WTC11 (cell line): ENCODE measurements at places on chromosomes 11 and 22. TPM values are rescaled to one million over a fixed set of nuclear protein-coding genes. Genes with fewer than 3 reads are reported as not detected.

Gene CHCHD10
- total RNA-seq: 170 to 198 TPM (median 171 TPM) in 3 replicates

Gene ARHGAP32
- 22.6 to 25.6 TPM (median 25.3 TPM) in 3 replicates for total RNA-seq

Gene GNB1L
- total RNA-seq: 18.0 to 21.7 TPM (median 19.4 TPM) in 3 replicates

Gene B4GALNT4
- 88.0 to 113 TPM (median 97.8 TPM) in 3 replicates for total RNA-seq

Gene BBOX1
- total RNA-seq: not detected in 3 replicates

Gene SESN3
- total RNA-seq: 34.9 to 38.2 TPM (median 35.1 TPM) in 3 replicates

Gene OR8A1
- not detected in 3 replicates for total RNA-seq

Gene STIP1
- 291 to 296 TPM (median 296 TPM) in 3 replicates for total RNA-seq

Gene CD248
- 2.6 to 2.8 TPM (median 2.7 TPM) in 3 replicates for total RNA-seq

Gene LRFN4
- 62.7 to 70.3 TPM (median 68.0 TPM) in 3 replicates for total RNA-seq

Gene TP53I11
- total RNA-seq: 42.4 to 44.2 TPM (median 42.9 TPM) in 3 replicates
